Cardiac ventricle fibroblast (primary cell): ENCODE measurements at places on chromosomes 13 and 19. TPM values are rescaled to one million over a fixed set of nuclear protein-coding genes. Genes with fewer than 3 reads are reported as not detected.

The WDR87 gene
- not detected in 2 replicates for total RNA-seq

The ADM5 gene
- not detected in 2 replicates for total RNA-seq

The TBCB gene
- 123 and 134 TPM in 2 replicates for total RNA-seq

The BICRA gene
- total RNA-seq = 14.9 and 22.2 TPM in 2 replicates

The ANKRD10 gene
- total RNA-seq = 37.7 and 41.8 TPM in 2 replicates

The MPV17L2 gene
- 19.3 and 28.0 TPM in 2 replicates for total RNA-seq

The ANGPTL8 gene
- not detected in 2 replicates for total RNA-seq

The SIPA1L3 gene
- 6.6 and 16.6 TPM in 2 replicates for total RNA-seq
